SJCRH30 (cell line): ENCODE measurements at places on chromosomes 12 and 14. TPM values are rescaled to one million over a fixed set of nuclear protein-coding genes. Genes with fewer than 3 reads are reported as not detected.

The KRT2 gene
- total RNA-seq = not detected in 2 replicates

The CCDC38 gene
- total RNA-seq = 0.04 and 0.10 TPM in 2 replicates

The KRT80 gene
- 45.7 and 49.0 TPM in 2 replicates for total RNA-seq

The AQP2 gene
- not detected in 2 replicates for total RNA-seq

The WASHC3 gene
- 33.7 and 38.4 TPM in 2 replicates for total RNA-seq

The IL22 gene
- total RNA-seq = not detected in 2 replicates

The CLECL1 gene
- not detected in 2 replicates for total RNA-seq

The CD4 gene
- not detected in 2 replicates for total RNA-seq

The NANOG gene
- total RNA-seq = 0.05 TPM in 1 of 2 replicates, not detected in the other

The NEUROD4 gene
- not detected in 2 replicates for total RNA-seq

The PLEKHG3 gene
- total RNA-seq = 20.9 and 22.4 TPM in 2 replicates

The TAS2R13 gene
- total RNA-seq = 0.71 and 1.3 TPM in 2 replicates

The RITA1 gene
- 20.2 and 22.0 TPM in 2 replicates for total RNA-seq

The TCL1A gene
- total RNA-seq = not detected in 2 replicates

The ACRBP gene
- total RNA-seq = 0.28 TPM in 1 of 2 replicates, not detected in the other

The P2RX2 gene
- total RNA-seq = not detected in 2 replicates

The FSCB gene
- not detected in 2 replicates for total RNA-seq

The CLEC4D gene
- 0.61 TPM in 1 of 2 replicates, not detected in the other for total RNA-seq
